ENCODE measurements at places on chromosomes 13 and 19.

DNA sequence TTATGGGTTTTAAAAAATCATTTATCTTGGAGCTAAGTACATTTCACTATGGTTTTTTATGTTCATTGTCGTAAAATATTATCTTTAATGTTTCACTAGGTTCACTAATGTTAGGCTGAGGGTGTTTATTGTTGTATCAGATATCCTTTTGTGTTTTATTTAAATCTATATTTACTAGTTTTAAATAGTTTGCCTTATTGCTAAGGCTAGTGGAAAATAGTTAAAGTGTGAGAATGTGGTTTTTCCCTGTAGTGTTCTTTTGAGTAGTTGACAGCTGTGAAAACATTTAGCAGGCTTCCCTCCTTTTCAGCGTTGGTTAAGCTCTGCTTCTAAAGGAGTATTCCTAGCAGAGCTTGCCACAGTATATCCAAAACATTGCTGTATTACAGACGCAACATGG lies 139.0 kb downstream of the TM9SF2 start:
- no peaks in the 10 kb centered on the region for H3K36me3 ChIP-seq
- no peak overlapping the region for H3K27ac ChIP-seq
- DNase-seq: no peak
- H3K4me3 ChIP-seq: no peak overlapping the region
- no peaks in the 10 kb centered on the region for H3K4me1 ChIP-seq
- H3K27me3 ChIP-seq: no peaks in the 10 kb centered on the region

- no peak overlapping the region for H3K4me3 ChIP-seq
- peaks cover 7% of the 10 kb centered on the region for H3K4me1 ChIP-seq
- no peaks in the 10 kb centered on the region for H3K36me3 ChIP-seq
- peak overlapping the region; percentile 7 for H3K27ac ChIP-seq
- no peak for DNase-seq
- no peaks in the 10 kb centered on the region for H3K27me3 ChIP-seq
Observed at GRCh38 chr13:27022571-27023311, 148.9 kb downstream of the USP12 start.

- H3K36me3 ChIP-seq: no peaks in the 10 kb centered on the region
- no peak overlapping the region for H3K4me3 ChIP-seq
- DNase-seq: no peak
- no peak overlapping the region for H3K27ac ChIP-seq
Observed at GRCh38 chr19:47653856-47654255, 44.9 kb downstream of the BICRA start.

- no peak overlapping the region for H3K4me3 ChIP-seq
- no peak overlapping the region for H3K27ac ChIP-seq
- no peaks in the 10 kb centered on the region for H3K4me1 ChIP-seq
- DNase-seq: no peak
- H3K27me3 ChIP-seq: no peaks in the 10 kb centered on the region
- no peaks in the 10 kb centered on the region for H3K36me3 ChIP-seq
Observed at GRCh38 chr19:13920940-13921747, 15.1 kb downstream of the CC2D1A start.

DNA sequence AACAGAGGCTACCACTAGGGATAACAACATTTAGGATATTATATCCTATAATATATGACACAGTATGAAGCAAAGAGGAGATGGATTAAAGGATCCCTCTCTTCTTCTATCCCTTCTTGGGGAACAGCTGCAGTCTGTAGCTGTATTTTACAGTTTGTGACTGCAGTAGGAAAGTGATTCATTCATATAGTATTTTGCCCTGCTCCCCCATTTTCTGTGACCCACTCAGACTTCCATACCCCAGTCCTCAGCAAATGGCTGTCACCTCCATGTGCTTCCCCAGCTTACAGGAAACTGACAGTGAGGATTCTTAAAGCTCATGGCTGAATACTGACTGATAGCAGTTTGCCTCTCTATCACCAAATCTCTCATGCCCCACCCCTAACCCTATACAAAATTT lies 27.5 kb downstream of the MICU2 start:
- no peak overlapping the region for H3K4me3 ChIP-seq
- H3K27me3 ChIP-seq: no peaks in the 10 kb centered on the region
- H3K36me3 ChIP-seq: no peaks in the 10 kb centered on the region
- no peak for DNase-seq
- no peaks in the 10 kb centered on the region for H3K4me1 ChIP-seq

- DNase-seq: no peak
- peaks cover 49% of the 10 kb centered on the region for H3K4me1 ChIP-seq
- H3K36me3 ChIP-seq: no peaks in the 10 kb centered on the region
Observed at GRCh38 chr19:12996406-12997094, 1.3 kb downstream of the NFIX start.

- DNase-seq: no peak
- H3K4me3 ChIP-seq: peak overlapping the region; percentile 56
- H3K4me1 ChIP-seq: peaks cover 45% of the 10 kb centered on the region
- peak overlapping the region; percentile 84 for H3K27ac ChIP-seq
Observed at GRCh38 chr19:2495130-2495641, 19.3 kb downstream of the GADD45B start.

DNA sequence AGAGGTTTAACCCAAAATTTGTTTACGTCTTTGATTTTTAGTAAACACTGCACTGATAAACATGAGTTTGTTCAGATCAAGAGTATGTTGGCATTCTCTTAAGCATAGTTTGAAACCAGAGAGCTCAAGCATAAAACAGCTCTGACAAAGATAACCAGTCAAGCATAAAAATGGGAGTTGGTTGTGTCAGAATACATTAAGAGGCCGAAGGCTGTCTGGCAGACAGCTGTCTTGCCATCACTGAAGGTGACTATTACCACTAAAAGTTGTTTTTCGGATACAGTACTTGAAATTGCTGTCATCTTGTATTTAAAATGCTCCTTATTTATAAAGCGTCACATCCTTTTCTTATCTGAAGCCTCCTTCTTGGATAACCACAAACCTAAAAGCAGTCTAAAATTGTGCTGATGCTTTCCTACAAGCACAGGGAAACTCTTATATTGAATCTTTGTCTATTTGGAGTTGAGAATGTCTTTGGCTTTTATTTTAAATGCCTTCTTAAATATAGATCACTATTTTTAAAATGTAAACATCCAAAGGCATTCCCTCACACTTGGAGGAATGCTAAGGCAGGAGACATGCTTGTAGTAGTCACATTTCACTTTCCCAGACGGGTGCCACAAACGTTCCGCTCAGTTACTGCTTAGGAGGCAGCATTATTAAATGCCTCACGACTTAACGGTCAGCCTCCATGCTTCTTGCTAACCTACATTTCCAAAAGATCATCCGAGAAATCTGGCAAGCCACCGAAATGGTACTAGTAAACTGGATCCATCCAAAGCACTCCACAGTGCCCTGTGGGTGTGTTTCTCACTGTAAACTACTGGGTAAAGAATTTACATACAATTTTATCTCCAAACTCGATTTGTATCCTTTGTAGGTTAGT lies 1.5 kb downstream of the SMAD9 start:
- H3K4me3 ChIP-seq: peak overlapping the region; percentile 68
- peak overlapping the region; percentile 82 for H3K27ac ChIP-seq
- H3K4me1 ChIP-seq: no peaks in the 10 kb centered on the region
- DNase-seq: no peak
- no peaks in the 10 kb centered on the region for H3K36me3 ChIP-seq

- no peak overlapping the region for H3K27ac ChIP-seq
- H3K36me3 ChIP-seq: no peaks in the 10 kb centered on the region
- peak; percentile 67 for DNase-seq
- H3K27me3 ChIP-seq: no peaks in the 10 kb centered on the region
- H3K4me3 ChIP-seq: no peak overlapping the region
Observed at GRCh38 chr19:29478578-29479565, 46.9 kb upstream of the VSTM2B start.

GRCh38 chr13:66262330-66262729 lies 967.8 kb downstream of the PCDH9 start:
- H3K27ac ChIP-seq: no peak overlapping the region
- no peaks in the 10 kb centered on the region for H3K27me3 ChIP-seq
- H3K36me3 ChIP-seq: no peaks in the 10 kb centered on the region
- no peaks in the 10 kb centered on the region for H3K4me1 ChIP-seq
- H3K4me3 ChIP-seq: no peak overlapping the region

- peaks cover 30% of the 10 kb centered on the region for H3K4me1 ChIP-seq
- H3K27ac ChIP-seq: no peak overlapping the region
- no peaks in the 10 kb centered on the region for H3K27me3 ChIP-seq
- peak; percentile 47 for DNase-seq
Observed at GRCh38 chr13:40550130-40550529, 116.3 kb downstream of the FOXO1 start.

- H3K27ac ChIP-seq: no peak overlapping the region
- H3K4me1 ChIP-seq: no peaks in the 10 kb centered on the region
- DNase-seq: no peak
- no peak overlapping the region for H3K4me3 ChIP-seq
- no peaks in the 10 kb centered on the region for H3K36me3 ChIP-seq
- H3K27me3 ChIP-seq: no peaks in the 10 kb centered on the region
Observed at GRCh38 chr13:26722321-26722720, 38.3 kb downstream of the GPR12 start.

- H3K27ac ChIP-seq: no peak overlapping the region
- DNase-seq: no peak
- no peaks in the 10 kb centered on the region for H3K4me1 ChIP-seq
- no peaks in the 10 kb centered on the region for H3K27me3 ChIP-seq
- H3K4me3 ChIP-seq: no peak overlapping the region
- no peaks in the 10 kb centered on the region for H3K36me3 ChIP-seq
Observed at GRCh38 chr13:96229356-96229755, 139.4 kb downstream of the HS6ST3 start.

Measured in vagina (tissue), 2 donors.